Stimulated activated CD4-positive, alpha-beta T cell treated with anti-CD3 and anti-CD28 coated beads, TNF-alpha, amount 100 ng/mL, for 48 hours (primary cell): ENCODE measurements at places on chromosomes 2 and 18.

- no peak for DNase-seq
These were observed 529.1 kb upstream of the MEX3C start for GRCh38 chr18:51726614-51727013.

DNA sequence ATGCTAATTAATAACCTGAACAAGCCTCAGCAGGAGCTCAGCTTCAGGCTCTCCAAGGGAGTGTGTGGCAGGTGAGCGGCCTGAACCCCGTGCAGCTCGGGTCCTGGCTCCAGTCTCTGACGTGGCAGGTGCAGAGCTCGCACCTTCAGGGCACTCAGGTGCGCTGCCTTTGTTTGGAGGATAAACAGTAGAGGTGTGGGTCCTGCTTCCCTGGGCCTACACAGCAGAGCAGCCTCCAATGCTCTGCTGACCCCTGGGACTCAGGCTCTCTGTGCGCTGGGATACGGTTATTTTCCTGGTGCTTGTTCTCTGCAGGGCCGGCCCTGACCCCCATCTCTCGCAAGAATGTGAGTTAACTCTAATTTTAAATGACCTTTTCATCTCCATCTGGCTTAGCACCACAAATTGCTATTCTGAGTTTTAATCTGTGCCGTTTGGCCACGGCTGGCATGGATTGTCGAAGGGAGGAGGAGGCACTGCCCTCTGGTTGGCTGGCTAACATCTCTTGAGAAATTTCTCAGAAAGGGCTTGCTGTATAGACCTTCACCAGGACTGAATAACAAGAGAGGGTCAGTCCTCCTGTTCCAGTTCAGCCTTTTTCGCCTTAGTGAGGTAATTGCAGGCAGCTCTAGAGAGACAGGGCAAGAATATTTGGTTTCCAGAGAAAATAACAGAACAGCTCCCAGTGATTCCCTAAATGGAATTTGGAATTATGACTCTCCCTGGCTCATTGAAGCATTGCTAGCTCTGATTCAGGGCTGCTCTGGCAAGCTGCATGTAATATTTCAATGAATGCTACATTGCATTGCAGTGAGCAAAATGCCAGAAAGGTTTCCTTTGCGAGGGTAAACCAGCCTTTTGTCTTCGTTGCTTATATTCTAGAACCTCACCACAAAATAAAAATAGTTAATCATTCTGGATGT, 161.8 kb downstream of the DCDC2C start:
- DNase-seq = no peak

DNA sequence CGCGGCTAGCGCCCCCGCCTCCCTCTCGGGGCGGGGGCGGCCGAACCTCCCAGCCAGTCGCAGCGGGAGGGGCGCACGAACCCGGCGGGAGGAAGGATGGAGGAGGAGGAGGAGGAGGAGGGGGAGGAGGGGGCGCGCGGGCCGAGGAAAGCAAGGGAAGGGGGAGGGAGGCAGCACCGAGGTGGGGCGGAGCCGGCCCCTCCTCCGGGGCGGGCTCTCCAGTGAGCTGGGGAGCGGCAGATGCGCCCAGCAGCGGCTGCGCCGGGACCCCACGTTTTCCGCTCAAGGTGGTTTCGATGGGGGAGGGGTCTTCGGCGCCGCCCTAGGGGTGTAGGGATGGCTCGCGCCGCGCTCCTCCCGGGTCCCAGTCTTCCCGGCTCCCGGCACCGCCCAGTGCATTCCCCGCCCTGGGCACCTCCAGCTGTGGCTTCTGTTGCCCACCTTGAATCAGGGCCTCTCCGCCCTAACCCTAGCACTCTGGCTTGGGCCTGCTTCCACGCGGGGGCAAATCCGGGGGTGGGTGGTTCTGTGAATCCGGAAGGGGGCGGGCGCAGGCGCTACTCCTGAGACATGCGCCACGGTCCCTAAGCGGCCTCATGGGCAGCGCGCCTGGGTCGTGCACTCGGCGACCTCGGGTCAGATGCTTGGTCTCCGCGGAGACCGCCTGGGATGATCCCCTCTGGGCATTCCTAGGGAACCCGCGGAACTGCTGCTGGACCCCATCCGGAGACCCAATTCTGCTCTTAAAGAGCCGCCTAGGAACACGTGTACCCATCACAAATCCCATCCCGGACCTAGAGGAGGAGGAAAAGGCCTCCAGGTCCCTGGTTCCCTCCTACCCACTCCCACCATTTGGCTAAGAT, at the start of gene FBXO41:
TSS of gene FBXO41 (minus strand) at position 183 of the 863 bp plus-strand sequence. CDS start 14,848 bp downstream, outside the sequence.
- peak; percentile 49 for DNase-seq

GRCh38 chr18:40980171-40980570, 974.9 kb upstream of the PIK3C3 start:
- no peak for DNase-seq
